Activated CD4-positive, alpha-beta T cell treated with anti-CD3 and anti-CD28 coated beads, Interleukin-2, amount 10 ng/mL, durations not matched to agents 7 days and 5 days (primary cell): ENCODE measurements at places on chromosomes 4 and X.

GRCh38 chr4:57404483-57404882 lies 294.3 kb upstream of the IGFBP7 start:
- DNase-seq = no peak

DNA sequence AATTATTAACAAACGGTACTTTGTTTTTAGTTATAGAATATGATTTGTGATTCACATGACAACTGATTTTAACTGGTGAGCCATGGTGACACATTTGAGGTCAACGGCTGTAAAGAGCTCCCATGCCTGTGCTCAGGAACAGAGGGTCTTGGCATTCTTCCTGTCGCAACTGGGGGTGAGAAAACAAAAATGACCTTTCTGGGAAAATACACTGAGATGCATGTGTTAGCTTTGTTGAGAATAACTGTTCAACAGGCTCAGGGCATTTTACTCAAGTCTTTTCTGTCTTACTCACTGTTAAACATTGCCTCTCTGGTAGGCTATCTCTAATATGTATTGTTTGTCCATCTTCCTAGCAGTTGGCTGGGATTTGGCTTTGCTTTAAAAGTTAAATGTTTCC lies 57.1 kb upstream of the HPGD start:
- no peak for DNase-seq

DNA sequence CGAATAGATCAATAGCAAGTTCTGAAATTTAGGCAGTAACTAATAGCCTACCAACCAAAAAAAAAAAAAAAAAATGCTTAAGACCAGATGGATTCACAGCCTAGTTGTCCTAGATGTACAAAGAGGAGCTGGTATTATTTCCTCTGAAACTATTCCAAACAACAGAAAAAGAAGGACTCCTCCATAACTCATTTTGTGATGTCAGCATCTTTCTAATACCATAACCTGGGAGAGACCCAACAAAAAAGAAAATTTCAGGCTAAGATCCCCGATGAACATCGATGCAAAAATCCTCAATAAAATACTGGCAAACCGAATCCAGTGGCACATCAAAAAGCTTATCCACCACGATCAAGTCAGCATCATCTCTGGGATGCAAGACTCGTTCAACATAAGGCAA lies 1557.9 kb downstream of the C4orf33 start:
- DNase-seq = no peak

DNA sequence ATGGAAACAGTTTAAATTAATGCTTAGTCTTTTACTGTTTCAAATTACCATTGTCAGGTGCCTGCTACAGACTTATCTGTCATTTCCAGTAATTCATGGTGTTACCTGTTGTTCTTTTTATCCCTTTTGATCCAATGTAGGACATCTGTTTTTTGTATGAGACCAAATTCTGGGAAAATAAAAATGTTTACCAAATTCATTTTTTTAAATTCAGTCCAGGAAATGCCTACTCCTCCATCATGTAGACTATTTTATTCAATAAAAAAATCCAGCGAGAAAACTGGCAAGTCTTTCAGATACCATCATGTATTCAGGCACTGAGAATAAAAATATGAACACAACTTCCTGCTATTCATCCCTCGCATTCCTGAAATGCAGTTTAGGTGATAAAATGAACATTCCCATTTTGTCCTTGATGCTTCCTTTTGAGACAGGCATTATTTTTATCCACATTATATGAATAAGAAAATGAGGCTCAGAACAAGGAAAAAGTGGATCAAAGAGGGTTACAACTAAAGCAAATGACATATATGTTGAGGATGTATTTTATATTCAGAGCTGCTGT lies 584.2 kb downstream of the SPRY1 start:
- no peak for DNase-seq

GRCh38 chr4:161650812-161651211 lies 513.0 kb downstream of the FSTL5 start:
- DNase-seq = no peak

GRCh38 chrX:40102393-40103381 lies 4.9 kb upstream of the BCOR start:
- DNase-seq = no peak

DNA sequence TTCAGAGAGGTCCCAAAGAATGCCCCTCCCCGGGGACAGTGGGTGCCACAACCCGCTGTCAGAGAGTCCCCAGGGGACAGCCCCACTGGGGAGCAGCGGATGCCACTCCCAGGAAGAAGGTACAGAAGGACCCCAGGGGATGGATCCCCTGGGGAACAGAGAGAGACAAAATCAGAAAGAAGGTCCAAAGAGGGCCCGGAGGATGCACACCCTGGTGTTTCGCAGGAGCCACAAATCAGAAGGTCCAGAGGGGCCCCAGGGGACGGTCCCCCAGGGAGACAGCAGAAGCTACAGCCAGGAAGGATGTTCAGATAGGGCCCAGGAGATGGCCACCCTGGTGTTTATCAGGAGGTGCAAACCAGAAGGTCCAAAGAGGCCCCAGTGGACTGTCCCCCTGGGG lies 1.4 kb downstream of the TEX13D start:
- DNase-seq = no peak

DNA sequence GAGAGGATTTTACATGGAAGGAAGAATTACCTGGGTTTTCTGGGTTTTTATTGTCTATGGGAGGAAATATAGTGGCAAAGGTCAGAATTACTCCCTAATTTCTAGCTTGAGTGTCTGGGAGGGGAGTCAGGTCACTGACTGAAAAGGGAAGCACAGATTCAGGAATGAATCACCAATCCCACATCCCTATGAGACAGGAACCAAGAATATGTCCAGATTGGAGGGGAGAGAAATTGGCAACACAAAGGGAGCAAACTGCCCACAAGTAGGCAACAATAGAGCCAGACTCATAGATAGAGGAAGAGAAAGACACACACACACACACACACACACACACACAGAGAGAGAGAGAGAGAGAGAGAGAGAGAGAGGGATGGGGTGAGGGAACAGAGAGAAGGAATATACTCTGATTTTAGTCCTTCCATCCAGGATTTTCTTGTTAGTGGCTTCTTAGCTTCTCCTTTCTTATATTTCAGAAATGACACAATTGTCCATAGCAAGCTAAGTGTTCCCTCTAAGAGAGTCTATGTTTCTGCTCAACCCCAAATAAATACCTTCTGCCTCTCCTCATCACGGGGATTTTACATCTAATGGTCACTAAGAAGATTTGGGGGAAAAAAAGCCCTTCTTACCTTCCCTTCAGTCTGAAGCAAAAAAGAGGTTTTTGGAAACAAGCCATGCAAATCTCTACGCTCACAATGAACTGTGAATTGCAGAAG lies 12.0 kb downstream of the P2RY10 start:
- DNase-seq = no peak

DNA sequence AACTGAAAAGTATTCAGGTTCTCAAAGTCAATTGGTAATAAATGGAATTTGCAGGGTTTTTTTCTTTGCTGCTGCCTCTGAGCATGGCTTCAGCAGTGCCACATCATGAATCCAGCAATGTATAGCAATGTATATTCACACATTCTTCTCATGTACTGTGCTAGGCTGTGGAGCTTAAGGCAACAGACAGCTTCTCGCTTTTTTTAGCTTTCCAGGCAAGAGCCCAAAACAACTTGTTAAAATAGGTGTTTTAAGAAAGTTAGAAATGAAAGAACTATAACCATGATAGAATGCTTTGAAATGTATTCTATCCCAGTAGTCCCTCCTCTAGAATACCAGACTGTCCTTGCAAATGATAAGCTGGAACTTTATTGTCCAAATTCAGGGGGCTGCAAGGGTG lies 30.4 kb downstream of the SMIM43 start:
- no peak for DNase-seq

GRCh38 chrX:78650906-78651437 lies 8.2 kb downstream of the RTL3 start:
- DNase-seq = peak; percentile 9

GRCh38 chr4:136985683-136986082 lies 546.6 kb downstream of the PCDH18 start:
- DNase-seq = no peak
